ENCODE measurements at places on chromosomes 6 and 20.

- DNase-seq: no peak
Observed at GRCh38 chr6:45184937-45185336, 143.2 kb upstream of the RUNX2 start.

GRCh38 chr6:136118787-136119186 is 131.3 kb downstream of the MTFR2 start:
- no peak for DNase-seq

- DNase-seq: no peak
Observed at GRCh38 chr6:5782783-5783547, 223.8 kb downstream of the NRN1 start.

GRCh38 chr6:136831873-136832562 is 9.6 kb downstream of the PEX7 start:
- DNase-seq: no peak

DNA sequence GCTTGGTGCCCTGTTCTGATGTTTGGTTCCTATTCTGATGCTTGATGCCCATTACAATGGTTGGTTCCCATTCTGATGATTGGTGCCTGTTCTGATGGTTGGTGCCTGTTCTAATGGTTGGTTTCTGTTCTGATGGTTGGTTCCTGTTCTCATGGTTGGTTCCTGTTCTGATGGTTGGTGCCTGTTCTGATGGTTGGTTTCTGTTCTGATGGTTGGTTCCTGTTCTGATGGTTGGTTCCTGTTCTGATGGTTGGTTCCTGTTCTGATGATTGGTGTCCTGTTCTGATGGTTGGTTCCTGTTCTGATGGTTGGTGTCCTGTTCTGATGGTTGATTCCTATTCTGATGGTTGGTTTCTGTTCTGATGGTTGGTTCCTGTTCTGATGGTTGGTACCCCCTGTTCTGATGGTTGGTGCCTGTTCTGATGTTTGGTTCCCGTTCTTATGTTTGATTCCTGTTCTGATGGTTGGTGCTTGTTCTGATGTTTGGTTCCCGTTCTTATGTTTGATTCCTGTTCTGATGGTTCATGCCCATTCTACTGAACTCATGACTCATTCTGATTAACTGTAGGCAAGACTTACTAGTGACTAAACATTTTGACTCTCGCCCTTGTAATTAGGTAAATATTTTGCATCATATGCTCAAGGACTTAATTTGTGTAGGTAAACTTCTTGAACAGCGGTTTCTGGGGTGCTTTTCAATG is 146.2 kb downstream of the DLL1 start:
- no peak for DNase-seq

GRCh38 chr6:126148853-126149252 is 162.5 kb downstream of the TRMT11 start:
- DNase-seq: no peak

- no peak for DNase-seq
Observed at GRCh38 chr6:138596126-138596525, 96.8 kb upstream of the NHSL1 start.

GRCh38 chr20:11214256-11214840 is 540.5 kb upstream of the JAG1 start:
- DNase-seq: no peak

- DNase-seq: peak; percentile 72
Observed at GRCh38 chr6:129749749-129750120, 39.8 kb upstream of the ARHGAP18 start.

- no peak for DNase-seq
Observed at GRCh38 chr6:135657207-135657606, 159.7 kb upstream of the AHI1 start.

- DNase-seq: no peak
Observed at GRCh38 chr6:157830354-157831017, 7.4 kb downstream of the SNX9 start.

GRCh38 chr20:54014293-54014926 is 56.0 kb downstream of the BCAS1 start:
- no peak for DNase-seq

GRCh38 chr20:50330504-50331313 is 140.1 kb downstream of the CEBPB start:
- DNase-seq: no peak

DNA sequence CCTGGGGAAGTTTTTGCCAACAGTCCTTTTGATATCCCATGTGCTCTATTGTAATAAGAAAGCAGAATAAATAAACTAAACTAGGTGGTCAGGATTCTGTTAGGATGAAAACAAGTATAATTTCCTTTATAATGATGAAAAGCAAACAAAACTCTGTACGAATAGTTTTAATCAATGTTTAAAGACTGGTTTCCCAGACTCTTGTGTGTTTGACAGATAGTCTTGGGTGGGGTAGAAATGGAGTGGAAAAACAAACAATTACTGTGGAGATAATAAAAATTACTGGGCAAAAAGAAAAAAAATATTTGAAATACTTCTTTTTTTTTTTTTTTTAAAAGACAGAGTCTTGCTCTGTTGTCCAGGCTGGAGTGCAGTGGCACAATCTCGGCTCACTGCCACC is 152.1 kb upstream of the FLRT3 start:
- DNase-seq: no peak

- no peak for DNase-seq
Observed at GRCh38 chr20:35968930-35969329, 540 bp downstream of the CNBD2 start.

DNA sequence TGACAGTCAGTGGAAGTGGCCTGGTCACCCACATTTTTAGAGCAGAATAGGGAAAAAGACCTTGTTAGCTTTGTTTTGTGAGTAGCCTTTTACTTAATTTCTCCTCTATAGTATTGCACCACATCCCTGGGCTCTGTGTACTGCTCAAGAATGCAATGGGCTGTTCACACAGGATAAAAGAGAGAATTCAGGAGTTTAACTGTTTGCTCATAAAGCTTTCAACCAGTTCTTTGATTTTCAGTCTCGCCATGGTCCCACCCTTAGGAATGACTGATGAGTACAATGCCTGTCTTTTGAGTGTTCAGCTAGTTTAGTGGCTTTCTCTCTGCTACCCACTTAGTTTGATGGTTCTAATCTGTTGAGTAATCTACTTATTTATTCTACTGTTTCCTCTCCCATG is 129.7 kb downstream of the PLG start:
- DNase-seq: no peak

- DNase-seq: no peak
Observed at GRCh38 chr6:35076997-35077712, 64.0 kb downstream of the TCP11 start.

- DNase-seq: no peak
Observed at GRCh38 chr6:77876300-77876699, 223.5 kb downstream of the MEI4 start.
